Posterior vena cava (tissue), 2 donors: ENCODE measurements at places on chromosomes 1 and 21. TPM values are rescaled to one million over a fixed set of nuclear protein-coding genes. Genes with fewer than 3 reads are reported as not detected.

LIPI gene
- total RNA-seq = not detected

TRIM17 gene
- 0.38 TPM for total RNA-seq

C1QA gene
- total RNA-seq = 72.6 TPM

SMIM1 gene
- total RNA-seq = 14.5 TPM

SNRPE gene
- total RNA-seq = 79.5 TPM

LMOD1 gene
- total RNA-seq = 440 TPM

AIRE gene
- not detected for total RNA-seq

NTMT2 gene
- not detected for total RNA-seq

CAPN8 gene
- not detected for total RNA-seq

SYCP1 gene
- not detected for total RNA-seq

CDK18 gene
- 5.8 TPM for total RNA-seq

DHRS3 gene
- total RNA-seq = 144 TPM

FNDC7 gene
- total RNA-seq = not detected

OR2T4 gene
- total RNA-seq = not detected

FAM43B gene
- 3.9 TPM for total RNA-seq
